ENCODE measurements at places on chromosomes 16 and 17. TPM values are rescaled to one million over a fixed set of nuclear protein-coding genes. Genes with fewer than 3 reads are reported as not detected.

- DNase-seq = no peak
These were observed 28.1 kb upstream of the NXPH3 start for GRCh38 chr17:49547566-49547965.

TBX4 gene
- not detected for total RNA-seq

- DNase-seq = no peak
These were observed 50.8 kb downstream of the TBC1D26 start for GRCh38 chr17:15782866-15783265.

GRCh38 chr17:10727192-10727591 lies 2.6 kb downstream of the TMEM220 start:
- DNase-seq = no peak

DNA sequence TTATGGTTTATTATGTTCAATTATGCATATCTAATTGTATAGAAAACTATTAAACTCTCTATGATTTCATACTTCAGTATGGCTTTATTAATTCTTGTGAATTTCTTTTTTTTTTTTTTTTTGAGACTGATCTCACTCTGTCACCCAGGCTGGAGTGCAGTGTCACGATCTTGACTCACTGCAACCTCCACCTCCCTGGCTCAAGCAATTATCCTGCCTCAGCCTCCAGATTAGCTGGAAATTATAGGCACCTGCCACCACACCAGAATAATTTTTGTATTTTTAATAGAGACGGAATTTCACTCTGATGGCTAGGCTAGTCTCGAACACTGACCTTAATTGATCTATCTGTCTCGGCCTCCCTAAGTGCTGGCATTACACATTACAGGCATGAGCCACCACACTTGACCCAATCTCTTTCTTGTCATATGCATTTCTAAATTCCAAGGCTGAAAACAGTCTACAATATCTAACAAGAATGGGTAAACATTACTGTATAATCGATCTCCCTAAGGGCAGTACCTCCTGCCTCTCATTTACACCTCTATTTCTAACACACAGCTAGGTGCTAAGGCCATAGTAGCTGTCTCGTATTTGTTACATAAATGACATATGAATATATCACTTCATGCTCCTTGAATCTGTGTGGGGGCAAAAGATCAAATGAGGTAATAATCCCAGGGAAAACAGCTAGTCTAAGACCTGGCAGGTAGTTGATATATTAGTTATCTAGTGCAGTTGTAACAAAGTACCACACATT lies 258.2 kb upstream of the CDH8 start:
- no peak for DNase-seq

- DNase-seq = no peak
These were observed 221.4 kb downstream of the MAF start for GRCh38 chr16:79379095-79379494.

GRCh38 chr16:28205117-28205899 lies 6.5 kb downstream of the XPO6 start:
- no peak for DNase-seq

CLEC10A gene
- not detected for total RNA-seq

ODAD4 gene
- total RNA-seq = 0.88 TPM

GRCh38 chr17:42686520-42687128 lies 4.3 kb downstream of the CNTNAP1 start:
- no peak for DNase-seq

DNA sequence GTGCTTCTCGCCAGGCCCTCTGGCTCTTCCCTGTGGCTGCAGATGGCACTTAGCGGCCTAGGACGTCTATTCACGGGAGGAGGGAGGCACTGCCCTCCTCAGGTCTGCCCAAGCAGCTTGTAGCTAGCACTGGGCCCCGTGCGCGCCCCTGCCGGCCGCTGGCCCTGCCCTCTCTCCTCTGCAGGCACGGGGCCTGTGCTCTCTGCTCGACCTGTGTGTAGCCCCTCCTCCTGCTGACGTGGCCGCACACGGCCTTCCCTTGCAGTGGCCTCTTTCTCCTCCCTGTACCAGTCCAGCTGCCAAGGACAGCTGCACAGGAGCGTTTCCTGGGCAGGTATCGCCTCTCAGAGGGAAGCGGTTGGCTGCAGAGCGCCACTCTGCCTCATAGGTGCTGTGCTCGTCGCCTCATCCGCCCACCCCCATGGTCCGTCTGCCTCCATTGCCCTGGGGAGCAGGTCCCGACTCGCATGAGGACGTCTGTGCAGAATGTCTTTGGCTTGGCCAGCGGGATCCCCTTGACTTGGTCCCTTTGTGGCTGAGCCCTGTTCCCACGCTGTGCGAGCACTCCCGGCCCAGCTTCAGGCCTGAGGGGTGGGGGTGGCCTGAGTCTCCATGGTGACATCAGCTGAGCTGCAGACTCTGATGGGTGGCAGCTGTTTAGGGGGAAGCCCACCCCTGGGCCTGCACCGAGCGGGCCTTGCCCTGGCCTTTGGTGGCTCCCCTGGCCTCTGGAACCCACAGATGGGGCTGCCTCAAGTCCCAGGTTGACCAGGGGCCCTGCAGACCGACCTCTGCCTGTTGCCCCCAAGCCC lies 34.6 kb downstream of the TSC2 start:
- DNase-seq = peak; percentile 55

CD300LB gene
- not detected for total RNA-seq

GRCh38 chr16:88872650-88873331 lies 6.3 kb upstream of the PABPN1L start:
- no peak for DNase-seq

CCL3 gene
- not detected for total RNA-seq

SLC43A2 gene
- total RNA-seq = 3.1 TPM

- DNase-seq = no peak
These were observed 14.7 kb downstream of the LRRC75A start for GRCh38 chr17:16477255-16477654.

- no peak for DNase-seq
These were observed 42.1 kb downstream of the ITGAM start for GRCh38 chr16:31301708-31302400.

- DNase-seq = peak; percentile 19
These were observed 49.9 kb downstream of the MAP1LC3B start for GRCh38 chr16:87441886-87442580.

- DNase-seq = no peak
These were observed 76.6 kb upstream of the DHX40 start for GRCh38 chr17:59488805-59489204.

DNA sequence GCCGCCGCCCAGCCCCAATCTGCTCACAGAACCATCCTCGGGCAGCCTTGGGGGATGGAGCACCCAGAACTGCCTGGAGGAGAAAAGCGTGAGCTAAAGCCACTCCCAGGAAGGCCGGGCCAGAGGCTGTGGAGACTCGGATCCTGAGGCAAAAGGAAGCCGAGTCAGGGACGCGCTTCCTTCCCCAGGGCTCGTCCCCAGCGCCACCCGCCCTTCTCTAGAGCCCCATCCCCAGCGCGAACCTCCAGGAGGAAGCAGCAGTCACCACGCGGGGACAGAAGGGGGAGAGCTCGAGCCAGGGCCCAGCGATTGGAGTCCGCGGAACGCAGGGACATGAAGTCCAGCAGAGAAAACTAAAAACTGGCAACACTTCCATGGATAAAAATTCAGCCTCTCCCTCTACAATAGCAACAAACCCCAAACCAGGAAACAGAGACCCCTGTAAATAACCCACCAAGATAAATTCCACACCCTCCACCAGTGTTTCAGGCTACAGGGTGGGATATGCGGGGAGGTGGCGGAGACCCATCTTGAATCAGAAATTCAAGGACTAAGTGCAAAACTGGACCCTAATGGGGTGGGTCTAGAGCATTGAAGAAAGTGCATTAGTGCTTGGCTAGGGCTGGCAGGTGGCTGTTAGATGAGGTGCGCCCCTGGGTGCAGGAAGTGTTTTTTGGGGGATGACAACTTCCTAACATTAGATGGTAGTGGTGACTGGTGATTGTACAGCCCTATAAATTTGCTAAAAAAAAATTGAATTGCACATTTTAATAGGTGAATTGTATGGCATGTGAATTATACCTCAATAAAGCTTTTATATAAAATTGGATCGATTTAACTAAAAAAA lies 116.1 kb upstream of the METRNL start:
- DNase-seq = peak; percentile 11

DNA sequence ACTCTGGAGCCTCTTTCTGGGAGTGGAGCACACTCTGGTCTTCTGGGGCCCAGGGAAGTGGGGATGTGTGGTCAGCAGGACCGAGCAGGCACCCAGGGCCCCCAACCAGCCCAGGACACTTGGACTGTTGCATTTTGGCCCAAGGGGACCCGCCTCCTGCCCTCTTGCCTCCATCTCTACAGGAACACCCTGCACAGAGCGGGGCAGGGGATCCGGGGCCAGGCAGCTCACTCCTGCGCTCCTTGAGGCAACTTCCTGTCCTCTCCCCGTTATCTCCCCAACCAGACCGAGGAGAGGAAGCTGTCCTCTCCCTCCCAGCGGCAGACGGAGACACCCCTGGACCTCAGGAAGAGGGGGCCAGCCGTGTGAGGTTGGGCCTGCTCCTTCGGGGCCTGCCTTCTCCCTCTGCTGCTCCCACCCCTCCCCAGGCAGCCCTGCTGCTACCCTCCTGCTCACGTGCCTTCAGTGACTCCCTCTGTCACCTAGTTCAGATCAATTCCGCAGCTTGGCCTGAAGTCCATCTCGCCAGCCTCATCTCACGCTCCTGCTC lies 10.0 kb upstream of the ATP2A3 start:
- no peak for DNase-seq

GRCh38 chr17:44093231-44093900 lies 22.8 kb downstream of the G6PC3 start:
- no peak for DNase-seq

DNA sequence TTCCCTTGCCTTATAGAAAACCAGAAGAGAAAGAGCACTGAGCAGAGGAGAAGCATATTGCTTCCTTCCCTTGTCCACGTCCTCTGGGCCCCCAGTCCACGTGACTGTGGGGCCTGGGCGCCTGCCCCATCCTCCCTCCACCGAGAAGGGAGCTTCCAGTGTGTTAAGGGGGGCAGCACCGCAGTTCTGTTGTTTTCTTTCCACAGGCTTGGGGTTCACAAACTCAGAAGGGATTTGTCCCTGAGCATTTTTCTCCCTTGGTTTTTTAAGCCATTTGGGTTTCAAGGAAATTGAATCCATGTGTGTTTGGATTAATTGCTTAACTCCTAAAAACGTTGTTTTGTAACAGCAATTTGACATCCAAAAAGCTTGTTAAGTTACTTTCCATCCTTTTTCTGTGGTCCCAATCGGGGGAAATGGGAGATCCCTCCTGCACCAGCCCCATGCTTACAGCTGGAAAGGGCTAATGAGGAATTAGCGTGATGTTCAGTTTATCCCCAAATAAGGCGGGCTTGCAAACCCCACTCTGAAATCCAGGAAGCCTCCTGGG lies 347.5 kb upstream of the TNRC6C start:
- no peak for DNase-seq

GRCh38 chr17:30554839-30555751 lies 77.9 kb downstream of the GOSR1 start:
- no peak for DNase-seq

Data from foreskin keratinocyte (primary cell).